ENCODE measurements at places on chromosomes 1 and 21.
A peak's percentile ranks its signal among the peaks of the same experiment; 100 is the strongest.

GRCh38 chr21:41359286-41359685 is 2.5 kb upstream of the MX2 start:
- no peak for DNase-seq

DNA sequence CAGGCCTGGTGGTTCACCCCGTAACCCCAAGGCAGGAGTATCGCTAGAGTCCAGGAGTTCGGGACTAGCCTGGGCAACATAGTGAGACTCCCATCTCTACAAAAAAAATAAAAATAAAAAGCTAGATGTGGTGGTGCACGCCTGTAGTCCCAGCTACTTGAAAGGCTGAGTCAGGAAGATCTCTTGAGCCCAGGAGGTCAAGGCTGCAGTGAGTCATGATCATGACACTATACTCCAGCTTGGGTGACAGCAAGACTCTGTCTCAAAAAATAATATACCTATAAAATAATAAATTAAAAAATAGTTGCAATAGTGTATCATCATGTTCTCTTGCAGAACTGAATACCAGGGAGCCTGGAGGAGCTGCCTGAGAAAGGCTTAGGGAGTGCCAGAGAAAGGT is 19.9 kb upstream of the TMEM39B start:
- no peak for DNase-seq

- no peak for DNase-seq
Observed at GRCh38 chr1:154423988-154424326, 18.8 kb downstream of the IL6R start.

DNA sequence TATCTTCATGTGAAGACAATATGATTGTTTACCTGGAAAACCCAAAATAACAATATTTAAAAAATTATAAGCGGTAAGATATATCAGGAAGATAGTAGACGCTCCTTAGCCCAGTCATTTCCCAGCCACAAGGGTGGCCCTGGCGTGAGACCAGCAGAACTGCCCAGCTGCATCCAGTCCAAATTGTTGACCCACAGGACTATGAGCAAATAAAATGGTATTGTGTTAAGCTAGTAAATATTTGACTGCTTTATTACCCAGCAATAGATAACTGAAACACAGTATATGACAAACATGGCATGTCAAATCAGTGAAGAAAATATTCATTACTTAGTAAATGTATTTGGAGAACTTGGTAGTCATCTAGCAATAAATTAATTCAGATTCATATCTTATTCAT is 294.3 kb upstream of the SPAG17 start:
- DNase-seq, result no peak

- DNase-seq, result no peak
Observed at GRCh38 chr1:94550800-94551241, 9.3 kb upstream of the F3 start.

DNA sequence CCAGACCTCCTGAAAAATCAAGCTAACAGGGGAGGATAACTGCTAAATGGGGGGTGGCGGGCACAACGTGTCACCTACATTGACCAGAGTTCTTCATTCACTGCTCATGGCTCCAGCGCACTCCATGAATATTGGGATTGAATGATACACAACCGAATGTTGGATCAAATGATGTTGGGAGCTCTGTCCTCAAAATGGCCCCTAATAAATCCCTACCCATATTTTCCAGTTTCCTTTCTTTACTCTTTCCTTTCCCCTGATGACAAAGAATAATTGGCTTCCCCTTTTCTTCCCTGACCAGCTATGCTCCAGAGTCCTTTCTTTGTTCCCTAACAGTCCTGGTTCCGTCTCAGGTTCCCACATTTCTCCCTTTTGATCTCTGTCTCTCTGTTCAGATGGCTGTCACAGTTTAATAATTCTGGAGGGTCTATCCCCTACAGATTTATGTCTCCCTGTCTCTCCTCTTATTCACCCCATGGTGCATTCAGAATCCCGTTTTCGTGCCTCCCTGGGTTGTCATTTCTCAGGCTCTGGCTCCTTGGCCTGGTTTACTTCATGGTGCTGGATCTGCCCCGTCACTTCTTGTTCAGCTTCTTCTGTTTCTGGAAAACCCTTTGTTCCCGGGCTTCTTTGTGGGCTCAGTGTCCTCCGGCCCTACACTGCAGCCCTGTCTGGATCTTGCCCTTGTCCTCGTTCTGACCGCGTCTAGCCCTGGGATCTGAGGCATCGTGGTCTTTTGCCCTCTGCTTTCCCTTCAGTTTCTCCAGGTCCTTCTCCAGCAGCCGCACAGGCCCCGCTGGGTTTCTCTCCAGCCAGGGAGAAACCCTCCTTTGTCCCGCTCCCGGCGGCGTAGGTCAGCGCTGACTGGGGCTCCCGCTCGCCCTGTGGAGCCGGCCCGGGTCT is 78.3 kb downstream of the NDUFS5 start:
- peak; percentile 22 for DNase-seq

GRCh38 chr1:3518256-3518655 is 63.8 kb downstream of the ARHGEF16 start:
- no peak for DNase-seq

DNA sequence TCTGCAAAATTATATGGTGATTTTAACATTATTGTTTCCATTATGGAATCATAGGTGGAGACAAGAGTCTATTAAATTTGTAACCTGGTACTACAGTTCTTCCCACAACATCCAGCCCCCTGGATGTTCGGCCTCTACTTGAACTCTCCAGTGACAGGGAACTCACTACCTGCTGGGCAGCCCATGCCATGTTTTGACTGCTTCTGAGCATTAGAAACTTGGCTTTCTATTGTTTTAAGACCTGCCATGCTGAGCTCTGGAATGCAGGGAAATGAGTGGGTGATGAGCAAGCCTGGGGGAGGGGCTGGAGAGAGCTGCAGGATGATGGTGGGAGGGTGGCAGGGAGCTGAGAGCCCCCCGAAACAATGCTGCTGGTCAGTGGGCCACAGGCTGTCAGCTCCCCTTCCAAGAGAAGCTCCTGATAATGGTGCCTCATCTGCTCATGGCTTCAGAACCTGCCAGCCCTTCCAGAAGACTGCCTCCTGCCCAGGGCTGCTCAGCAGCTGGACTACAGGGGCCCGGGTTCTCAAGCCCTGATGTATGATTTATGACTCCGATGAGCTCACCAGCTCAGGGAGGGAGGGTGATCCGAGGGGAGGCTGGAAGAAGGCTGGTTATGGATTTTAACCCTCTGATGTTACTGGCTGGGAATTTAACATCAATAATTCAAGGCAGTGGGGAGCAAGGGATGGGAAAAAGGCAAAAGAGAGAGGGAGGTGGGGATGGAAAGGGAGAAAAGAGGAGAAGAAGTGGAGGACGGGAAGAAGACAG is 205.0 kb downstream of the HIVEP3 start:
- DNase-seq, result peak; percentile 95

- no peak for DNase-seq
Observed at GRCh38 chr1:12005488-12006166, 13.7 kb upstream of the MIIP start.

- no peak for DNase-seq
Observed at GRCh38 chr1:100452641-100453040, 85.3 kb upstream of the GPR88 start.

GRCh38 chr1:26608895-26609294 is 79.3 kb downstream of the RPS6KA1 start:
- no peak for DNase-seq

DNA sequence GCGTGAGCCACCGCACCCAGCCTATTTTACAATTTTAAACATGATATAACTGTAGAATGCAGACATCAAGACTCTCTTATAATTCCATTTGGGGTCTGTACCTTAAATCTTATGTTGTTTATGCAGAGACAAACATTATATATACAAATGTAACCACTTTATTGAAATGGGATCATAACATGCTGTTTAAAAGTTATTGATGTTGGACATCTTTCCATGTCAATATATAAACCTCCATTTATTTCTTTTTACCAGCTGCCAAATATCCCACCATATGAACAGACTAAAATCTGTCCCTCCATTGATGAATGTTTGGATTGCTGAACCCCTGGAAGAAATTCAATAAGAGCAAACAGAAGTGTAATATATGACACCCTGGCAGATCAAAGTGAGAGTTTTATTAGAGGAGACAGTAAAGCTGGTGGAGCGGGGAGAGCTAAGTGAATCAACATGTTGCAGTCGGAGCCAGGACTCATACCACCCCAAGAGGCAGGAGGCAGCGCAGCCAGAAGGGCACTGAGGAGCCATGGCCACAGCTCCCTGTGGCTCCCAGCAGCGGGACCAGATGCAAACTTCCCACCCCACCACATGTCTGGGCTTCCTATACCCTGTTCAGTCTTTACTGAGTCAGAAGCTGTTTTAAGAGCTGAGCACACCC is 4.7 kb upstream of the PCSK9 start:
- DNase-seq, result no peak

- DNase-seq, result no peak
Observed at GRCh38 chr1:205512059-205513045, 7.9 kb downstream of the CDK18 start.

- no peak for DNase-seq
Observed at GRCh38 chr1:21820597-21821232, 8.7 kb downstream of the LDLRAD2 start.

DNA sequence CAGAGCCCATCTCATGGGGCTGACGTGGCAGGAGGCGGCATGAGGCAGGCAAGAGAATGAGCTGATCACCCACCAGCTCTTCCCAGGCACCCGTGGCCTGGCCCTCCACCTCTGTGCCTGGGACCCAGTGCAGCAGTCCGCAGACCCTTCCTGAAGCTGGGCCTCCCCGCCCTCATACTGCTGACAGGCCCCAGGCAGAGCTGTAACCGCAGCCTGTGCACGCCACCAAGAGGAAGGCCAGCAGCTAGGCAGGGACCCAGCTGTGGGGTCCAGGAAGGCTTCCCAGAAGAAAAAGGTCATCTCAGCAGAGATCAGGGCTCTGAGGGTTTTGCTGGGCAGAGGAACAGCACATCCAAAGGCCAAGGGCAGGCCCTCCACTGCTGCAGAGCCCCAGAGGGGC is 9.8 kb upstream of the MTFR1L start:
- DNase-seq, result no peak

DNA sequence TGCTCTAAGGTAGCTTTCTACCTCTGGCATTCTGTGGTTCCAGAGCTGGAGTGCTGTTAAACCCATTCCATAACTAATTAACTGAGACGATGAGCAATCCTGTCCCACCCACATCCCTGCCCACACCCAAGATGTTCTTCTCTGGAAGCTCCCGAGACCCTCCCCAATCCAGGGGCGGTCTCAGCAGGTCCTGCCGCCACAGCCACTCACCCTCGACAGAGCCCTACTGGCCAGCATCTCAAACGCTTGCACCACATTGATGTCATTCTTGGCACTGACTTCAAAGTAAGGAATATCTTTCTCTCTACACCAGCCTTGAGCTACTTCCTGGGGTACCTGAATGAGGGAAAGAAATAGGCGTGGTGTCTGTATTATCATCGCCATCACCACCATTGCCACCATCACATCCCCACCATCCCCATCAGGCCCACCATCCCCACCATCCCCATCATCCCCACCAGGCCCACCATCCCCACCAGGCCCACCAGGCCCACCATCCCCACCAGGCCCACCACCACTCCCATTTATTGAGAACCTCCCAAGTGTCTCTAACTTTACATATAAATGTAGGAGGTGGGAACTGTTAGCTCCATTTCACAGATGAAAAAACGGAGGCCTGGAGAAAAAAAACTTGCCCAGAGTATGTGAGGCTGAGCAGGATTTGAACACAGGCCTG is 17.7 kb downstream of the RAB7B start:
- no peak for DNase-seq

DNA sequence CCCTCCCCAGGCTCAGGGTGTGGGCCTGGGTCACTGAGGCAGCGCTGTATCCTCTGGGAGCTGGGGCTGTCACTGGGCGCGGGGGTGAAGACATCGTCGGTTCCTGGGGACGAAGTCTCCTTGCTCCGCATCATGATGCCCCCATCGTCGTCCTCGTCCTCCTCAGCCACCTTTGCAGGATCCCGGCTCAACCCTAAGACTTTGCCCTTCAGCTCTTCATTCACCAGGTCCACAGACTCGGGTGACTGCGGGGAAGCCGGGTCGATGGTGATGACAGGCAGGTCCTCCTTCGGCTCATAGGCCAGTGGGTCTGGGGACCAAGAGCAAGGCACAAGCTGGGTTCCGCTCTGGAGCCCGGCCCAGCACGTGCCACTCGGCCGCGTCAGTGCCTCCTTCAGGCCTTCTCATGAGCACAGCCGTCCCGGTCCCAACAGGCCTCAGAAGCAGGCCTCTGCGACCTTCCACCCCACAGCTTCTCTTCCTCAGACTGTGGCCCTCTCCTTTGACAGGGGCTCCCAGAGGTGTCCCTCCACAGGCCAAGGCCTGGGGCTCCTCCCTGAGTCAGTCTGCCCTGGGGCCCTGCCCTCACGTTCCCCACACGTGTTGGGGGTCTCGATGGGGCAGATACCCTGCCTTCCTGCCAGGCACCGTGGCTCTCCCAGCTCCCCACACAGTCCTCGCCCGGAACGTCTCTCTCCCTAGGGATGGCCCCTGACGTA is 54.4 kb downstream of the SLC9A1 start:
- DNase-seq, result no peak

Data from fibroblast of upper back skin (primary cell).